H1 (cell line): ENCODE measurements at places on chromosomes 7 and 10.

- DNase-seq, result no peak
Observed at GRCh38 chr7:1552200-1552599, 3.8 kb downstream of the TMEM184A start.

- DNase-seq, result no peak
Observed at GRCh38 chr7:101556453-101556968, 72.6 kb downstream of the MYL10 start.

DNA sequence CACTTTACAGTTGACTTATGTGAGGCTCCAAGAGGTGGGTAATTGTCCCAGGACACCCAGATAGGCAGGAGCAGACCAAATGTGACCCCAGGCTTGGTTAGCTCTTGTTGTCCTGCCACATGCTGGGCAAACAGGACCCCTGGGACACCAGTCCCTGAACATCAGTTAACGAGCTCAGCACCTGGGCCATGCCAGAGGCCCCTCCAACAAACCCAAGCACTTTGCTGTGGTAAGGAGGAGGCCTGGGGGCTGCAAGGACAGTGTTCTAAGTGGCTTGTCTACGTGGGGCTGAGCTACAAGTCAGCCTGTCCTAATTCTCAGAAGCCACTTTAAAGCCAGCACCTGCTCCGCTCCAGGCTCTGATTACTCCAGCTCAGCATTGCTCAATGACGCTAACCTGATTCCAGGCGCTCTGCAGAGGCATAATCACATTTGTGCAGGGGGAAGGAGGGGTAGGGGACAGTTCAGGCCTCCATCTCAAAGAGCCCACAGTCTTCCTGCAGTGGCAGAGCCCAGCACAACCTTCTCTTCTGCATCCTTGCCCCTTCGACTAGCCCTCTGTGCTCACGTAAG is 57.2 kb downstream of the DDC start:
- no peak for DNase-seq

DNA sequence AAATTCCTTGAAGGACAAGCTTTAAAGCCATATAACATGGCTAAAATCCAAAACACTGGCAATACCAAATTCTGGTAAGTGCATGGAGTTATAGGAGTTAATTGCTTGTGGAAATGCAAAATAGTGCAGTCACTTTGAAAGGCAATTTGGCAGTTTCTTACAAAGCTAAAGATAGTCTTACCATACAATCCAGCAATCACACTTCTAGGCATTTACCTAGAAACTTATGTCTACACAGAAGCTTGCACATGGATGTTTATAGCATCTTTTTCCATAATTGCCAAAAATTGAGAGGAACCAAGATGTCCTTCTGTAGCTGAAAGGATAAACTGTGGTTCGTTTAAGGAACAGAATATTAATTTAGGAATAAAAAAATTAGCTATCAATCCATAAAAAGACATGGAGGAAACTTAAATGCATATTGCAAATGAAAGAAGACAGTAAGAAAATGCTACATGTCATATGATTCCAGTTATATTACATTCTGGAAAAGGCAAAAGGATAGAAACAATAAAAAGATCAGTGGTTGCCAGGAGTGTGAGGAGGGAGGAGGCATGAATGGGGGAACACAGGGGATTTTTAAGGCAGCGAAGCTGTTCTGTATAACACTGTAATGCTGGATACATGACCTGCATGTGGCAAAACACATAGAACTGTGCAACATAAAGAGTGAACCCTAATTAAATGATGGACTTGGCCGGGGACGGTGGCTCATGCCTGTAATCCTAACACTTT is 51.9 kb downstream of the GNAT3 start:
- no peak for DNase-seq

DNA sequence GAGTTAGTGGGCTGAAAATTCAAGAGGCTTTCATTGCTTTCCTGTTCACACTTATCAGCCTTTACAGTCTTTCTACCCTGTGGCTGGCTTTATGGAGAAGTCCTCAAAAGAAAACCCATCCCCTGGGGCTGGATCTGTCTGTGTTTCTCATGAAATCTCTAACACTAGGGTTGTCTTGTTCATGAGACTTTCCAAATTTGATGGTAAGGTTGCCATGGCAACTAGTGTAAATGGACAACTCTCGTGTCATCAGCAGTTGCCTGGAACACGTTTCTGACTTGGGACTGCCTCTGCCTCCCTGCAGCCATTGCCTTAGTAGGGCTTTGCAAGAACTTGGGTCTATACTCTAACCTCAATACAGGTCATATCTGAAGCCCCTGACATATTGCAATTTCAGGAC is 35.8 kb upstream of the PLPP4 start:
- DNase-seq, result no peak

DNA sequence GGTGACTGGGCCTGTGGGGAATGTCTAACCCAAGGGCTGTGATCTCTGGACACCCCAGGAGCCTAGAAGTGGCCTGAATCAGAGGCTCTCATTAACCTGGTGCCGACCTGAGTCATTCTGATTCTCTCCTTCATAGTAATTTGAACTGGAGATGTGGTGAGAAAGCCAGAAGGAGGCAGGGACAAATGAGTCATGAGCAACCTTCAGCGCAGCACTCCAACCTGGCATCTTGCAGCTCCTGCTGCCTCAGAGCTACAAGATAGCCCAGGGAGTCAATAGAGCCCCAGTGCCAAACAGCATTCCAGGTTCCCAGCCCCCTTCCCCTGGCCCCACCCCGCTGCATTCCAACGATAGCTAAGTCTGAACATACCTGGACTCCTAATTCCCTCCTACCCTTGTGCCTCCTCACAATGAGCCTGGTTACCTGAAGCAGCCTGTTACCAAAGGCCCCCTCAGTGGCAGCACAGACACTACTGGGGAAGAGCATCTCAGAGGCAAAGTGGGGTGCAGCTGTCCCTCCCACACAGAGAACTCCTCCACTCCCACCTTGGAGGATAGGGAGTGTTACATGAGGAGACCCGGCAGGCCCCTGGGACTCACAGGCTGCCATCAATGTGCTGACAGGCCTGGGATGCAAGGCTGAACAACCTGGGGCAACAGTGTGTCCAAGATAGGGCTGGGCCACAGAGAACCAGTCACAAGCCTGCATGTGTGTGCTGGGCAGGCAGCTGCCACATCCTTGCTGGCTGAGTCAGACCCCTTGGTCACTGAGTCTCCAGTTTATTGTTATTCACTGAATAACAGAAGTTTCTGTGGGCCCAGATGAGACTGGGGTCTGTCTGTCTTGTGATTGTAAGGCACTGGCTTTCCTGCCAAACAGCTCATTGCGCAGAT is 76.8 kb upstream of the LEP start:
- no peak for DNase-seq

DNA sequence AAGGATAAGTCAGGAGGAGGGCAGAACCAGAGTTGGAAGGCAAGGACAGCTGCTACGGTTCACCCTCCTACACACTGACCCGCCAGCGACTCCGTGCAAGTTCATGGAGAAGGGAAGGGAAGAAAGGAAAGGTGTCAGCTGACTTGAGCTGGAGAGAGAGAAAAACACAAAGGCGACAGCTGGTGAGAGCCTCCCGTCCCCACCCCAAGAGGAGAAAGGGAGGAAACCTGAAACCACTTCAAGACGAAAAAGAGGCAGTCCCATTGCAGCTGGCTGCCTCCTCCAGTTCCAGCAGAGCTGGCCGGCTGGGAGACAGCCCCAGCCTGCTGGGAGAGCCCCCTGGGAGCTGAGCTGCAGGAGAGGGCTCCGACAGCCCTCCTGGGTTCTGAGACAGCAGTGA is 75.2 kb downstream of the PARD3 start:
- DNase-seq, result peak; percentile 64

DNA sequence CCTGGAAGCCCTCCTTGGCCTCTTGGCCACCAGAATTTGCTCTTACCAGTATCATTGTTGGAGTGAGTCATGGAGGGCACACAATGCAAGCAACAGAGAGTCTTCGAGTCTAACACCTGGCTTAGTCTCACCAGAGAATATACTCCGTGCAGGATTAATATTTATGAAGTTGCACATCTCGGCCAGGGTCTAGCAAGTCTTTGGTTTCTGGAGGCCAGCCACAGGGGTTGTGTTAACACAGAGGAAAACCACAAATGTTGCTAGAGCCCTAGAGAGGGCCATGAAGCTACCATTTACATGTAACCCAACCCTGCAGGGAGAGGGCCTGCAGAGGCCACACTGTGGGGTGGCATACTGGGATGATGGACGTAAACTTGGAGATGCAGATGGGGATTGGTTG is 71.8 kb downstream of the MTPN start:
- DNase-seq, result no peak

- DNase-seq, result no peak
Observed at GRCh38 chr7:92727755-92728154, 108.6 kb downstream of the CDK6 start.

DNA sequence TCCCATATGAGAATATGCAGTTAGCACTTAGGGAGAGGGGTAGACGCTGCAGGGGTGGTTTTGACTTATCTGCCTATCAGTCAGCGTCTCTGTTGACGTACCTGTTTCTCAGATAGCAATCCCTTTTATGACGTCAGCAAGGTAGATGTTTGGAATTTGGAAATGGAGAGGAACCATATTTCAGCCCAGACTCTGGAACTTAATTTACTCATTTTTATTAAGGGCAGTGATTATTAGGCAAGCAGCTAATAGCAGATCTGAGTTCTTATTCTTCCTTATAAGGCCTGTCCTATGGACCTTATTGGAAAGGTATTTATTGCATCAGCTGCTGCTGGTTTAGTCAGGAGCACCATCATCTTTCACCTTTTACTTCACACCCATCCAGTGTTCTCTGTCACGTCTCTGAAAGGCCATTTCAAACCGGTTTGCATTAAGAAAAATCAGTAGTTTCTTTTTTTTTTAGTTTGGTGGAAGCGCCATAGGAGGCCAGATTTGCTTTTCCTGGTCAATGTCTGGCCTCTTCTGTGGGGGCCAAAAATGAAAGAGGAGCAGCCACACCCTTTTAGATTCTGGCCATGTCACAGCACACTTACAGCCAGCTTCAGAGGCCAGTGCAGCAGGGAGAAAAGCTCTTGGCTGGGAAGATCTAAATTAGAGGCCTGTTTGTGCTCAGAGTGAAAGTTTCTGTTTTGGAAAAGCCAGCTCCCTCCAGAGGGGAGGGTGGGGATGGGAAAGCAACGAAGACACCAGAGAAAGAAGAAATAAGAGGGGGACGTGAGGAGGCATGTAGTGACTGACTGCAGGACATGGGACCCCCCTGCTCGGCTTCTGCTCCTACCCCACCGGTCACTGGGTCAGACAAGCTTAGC is 146.3 kb downstream of the TCF7L2 start:
- DNase-seq, result no peak

DNA sequence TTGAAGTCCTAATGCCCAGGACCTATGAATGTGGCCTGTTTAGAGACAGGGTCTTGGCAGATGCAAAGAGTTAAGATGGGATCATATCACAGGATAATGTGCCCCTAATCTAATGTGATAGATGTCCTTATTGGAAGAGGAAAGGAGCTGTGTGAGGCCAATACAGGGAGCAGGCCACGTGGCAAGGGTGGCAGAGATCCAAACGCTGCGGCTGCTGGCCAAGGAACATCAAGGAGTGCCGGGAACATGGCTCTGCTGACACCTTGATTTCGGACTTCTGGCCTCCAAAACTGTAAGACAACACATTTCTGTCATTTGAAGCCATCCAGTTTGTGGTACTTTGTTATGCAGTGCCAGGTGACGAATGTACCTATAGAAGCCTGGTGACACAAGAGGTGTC is 37.7 kb upstream of the EZH2 start:
- DNase-seq, result no peak

DNA sequence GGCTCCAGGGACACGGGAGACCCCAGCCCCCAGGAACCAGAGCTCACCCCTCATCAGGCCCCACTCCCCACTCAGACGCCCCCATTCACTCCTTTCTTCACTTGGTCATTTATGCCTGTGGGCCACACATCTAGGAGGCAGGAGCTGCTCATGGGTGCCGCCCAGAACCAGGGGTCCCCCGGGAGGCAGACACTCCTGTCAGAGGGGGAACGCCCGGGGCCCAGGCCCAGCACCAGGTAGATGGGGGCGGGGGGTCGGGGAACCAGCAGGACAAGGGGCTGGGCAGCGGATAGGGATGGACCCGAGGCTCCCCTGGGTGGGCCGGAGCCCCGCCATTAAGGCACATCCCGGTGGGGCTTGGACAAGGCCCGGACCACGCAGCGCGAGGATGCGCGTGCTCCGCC is 11.8 kb downstream of the CALY start:
- DNase-seq, result peak; percentile 60

- DNase-seq, result peak; percentile 2
Observed at GRCh38 chr7:5795752-5796475, 14.5 kb upstream of the RNF216 start.

GRCh38 chr7:149774237-149775175 is 1.1 kb upstream of the ZNF467 start:
- DNase-seq, result no peak

DNA sequence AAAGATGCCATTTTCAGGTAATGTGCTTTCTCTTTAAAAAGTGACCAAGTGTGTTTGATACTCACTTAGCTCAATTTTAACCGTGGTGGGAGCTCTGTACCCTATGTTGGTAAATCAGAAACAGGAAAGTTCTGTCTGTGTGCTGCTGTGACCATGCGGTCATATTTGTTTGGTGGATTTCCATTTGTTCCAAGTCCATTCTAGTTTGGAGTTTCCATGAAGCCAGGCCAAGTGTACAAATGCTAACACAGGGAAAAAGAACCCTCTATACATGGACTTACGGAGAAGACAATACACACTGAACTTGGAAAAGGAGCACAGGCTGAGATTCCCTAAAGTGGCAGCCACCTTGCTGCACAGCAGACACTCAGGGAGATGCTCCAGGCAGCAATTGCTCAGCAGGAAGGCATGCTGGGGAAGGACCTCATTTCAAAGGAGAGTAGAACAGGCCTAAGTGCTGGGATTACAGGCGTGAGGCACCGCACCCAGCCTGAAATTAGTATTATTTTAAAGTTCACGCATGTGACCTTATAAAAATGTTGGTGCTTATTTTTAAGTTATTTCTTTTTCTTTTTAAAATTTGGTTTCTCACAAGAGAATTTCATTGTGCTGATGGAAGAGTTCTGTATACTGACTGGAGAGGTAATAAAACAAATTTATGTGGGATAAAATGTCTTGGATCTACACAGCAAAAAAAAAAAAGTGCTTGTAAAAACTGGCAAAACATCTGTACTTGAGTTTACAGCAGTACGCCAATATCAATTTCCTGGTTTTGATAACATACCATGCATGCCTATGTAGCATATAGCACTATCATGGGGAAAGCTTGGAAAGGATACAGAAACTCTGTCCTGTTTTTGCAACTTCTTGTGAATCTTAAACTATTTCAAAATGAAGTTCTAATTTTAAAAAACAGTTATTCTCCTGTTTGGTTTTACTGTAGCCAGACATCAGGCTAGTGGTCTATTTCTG is 436.2 kb downstream of the KCNMA1 start:
- DNase-seq, result no peak

DNA sequence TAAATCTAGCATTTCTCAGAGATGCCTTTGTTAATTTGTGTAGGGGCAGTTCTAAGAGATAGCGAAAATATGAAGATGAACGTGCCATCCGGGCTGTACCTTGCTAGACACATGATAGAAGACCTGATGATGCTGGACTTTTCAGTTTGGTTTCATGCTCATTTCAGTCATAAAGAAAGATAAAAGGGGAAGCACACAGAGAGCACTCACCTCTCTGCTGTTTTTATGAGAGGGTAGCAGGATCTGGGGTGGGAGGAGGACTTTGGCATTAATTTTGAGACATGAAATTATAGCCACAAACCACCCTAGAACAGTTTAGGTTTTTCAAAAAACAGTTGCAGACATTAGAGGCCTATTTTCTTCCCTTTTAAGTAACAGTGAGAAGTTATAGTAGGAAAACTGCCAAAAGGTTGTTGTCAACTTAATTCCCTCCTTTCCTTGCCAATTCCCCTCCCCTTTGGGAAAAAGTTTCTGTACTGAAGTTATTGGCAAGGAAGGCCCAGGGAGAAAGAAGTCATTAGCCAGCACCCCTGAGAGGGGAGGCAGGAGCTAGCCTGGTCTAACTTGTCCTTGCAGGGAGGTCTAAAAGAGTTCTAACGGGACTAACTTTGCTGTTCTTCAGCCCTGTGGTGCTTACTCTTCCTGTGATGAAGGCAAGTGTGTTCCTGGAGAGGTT is 2.6 kb downstream of the ST7 start:
- DNase-seq, result no peak
